ENCODE measurements at places on chromosomes 3 and 15. TPM values are rescaled to one million over a fixed set of nuclear protein-coding genes. Genes with fewer than 3 reads are reported as not detected.

Gene SKOR1
- 0.03 TPM for total RNA-seq

Gene BOC
- total RNA-seq, result 7.0 TPM

Gene RNU6-1
- not detected for total RNA-seq

Gene SCAMP2
- 66.7 TPM for total RNA-seq

Gene OXTR
- 10.9 TPM for total RNA-seq

Gene NOP10
- 552 TPM for total RNA-seq

Gene SEMA7A
- total RNA-seq, result 2.4 TPM

Gene CACNA2D3
- not detected for total RNA-seq
